Upper lobe of left lung (tissue), 6 donors: ENCODE measurements at places on chromosomes 7 and 10. TPM values are rescaled to one million over a fixed set of nuclear protein-coding genes. Genes with fewer than 3 reads are reported as not detected.

- H3K4me3 ChIP-seq = no peak overlapping the region
- H3K27me3 ChIP-seq = no peaks in the 10 kb centered on the region
- H3K36me3 ChIP-seq = no peaks in the 10 kb centered on the region
- H3K27ac ChIP-seq = no peak overlapping the region
- no peak for DNase-seq
- H3K4me1 ChIP-seq = no peaks in the 10 kb centered on the region
These were observed 37.9 kb downstream of the ADAM12 start for GRCh38 chr10:126350216-126350992.

DNA sequence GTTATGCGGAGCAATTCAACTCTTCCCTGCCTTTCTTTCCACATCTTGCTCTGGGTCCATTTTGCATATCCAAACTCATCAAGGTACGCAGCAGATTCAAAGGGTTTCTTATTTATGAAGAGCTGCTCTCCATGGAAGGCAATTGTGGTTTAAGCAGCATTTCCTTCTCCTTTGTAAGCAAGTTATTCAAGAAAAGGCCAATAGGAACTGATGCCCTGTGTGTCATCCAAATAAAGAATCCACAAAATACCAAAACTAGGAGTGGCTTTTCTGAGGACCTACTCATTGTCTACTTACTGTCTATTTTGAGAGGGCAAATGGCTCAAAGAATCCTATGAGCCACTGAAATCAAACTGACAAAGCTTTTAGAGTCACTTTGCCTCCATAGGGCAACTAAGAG lies 253.1 kb downstream of the PTEN start:
- H3K4me3 ChIP-seq = no peak overlapping the region
- peaks cover 14% of the 10 kb centered on the region for H3K4me1 ChIP-seq
- no peak overlapping the region for H3K27ac ChIP-seq
- no peak for DNase-seq

DNA sequence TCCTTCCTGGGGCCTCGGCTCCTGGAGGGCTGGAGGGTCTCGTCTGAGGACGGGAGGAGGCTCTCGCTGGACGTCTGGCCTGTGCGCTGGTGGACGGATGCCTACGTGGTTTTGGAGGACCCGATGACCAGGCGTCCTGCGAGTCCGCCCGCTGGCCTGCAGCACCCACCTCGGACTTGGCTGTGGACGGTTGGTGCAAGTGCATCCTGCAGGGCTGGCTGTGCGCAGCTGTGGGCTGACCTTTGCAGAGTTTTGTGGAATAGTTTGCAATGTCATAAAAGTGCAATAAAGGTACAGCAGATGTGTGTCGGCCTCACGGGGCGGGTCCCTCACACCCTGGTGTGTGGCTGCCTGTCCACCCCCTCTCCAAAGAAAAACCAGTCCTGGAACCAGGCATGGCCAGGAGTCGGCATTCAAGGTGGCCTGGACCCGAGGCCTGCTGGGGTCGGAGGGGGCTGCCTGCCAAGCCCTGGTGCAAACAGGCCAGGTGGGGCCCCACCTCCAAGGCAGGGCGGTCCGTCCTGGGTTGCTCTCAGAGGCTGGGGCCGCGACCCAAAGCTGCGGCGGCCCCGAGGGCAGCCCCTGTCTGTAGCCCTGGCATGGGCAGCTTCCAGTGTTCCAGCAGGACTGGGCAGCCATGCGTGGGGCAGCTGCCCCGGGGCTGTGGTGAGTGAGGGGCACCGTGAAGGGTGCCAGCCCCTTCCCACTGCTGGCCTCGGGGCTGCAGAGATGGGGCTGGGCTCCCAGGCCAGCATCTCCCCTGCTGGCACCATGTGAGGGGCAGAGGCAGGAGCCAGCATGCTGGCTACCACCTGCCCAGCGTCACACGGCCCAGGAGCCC lies 29.3 kb upstream of the FOXL3 start:
- no peaks in the 10 kb centered on the region for H3K27me3 ChIP-seq
- H3K27ac ChIP-seq = no peak overlapping the region
- H3K4me1 ChIP-seq = peaks cover 6% of the 10 kb centered on the region
- H3K36me3 ChIP-seq = peaks cover 32% of the 10 kb centered on the region
- H3K4me3 ChIP-seq = no peak overlapping the region

SLC26A5 gene
- 1.3 TPM for total RNA-seq

GRCh38 chr7:119256446-119257131 lies 1016.4 kb upstream of the KCND2 start:
- no peaks in the 10 kb centered on the region for H3K36me3 ChIP-seq
- no peaks in the 10 kb centered on the region for H3K4me1 ChIP-seq
- no peak overlapping the region for H3K27ac ChIP-seq
- no peak overlapping the region for H3K4me3 ChIP-seq
- no peaks in the 10 kb centered on the region for H3K27me3 ChIP-seq

DNA sequence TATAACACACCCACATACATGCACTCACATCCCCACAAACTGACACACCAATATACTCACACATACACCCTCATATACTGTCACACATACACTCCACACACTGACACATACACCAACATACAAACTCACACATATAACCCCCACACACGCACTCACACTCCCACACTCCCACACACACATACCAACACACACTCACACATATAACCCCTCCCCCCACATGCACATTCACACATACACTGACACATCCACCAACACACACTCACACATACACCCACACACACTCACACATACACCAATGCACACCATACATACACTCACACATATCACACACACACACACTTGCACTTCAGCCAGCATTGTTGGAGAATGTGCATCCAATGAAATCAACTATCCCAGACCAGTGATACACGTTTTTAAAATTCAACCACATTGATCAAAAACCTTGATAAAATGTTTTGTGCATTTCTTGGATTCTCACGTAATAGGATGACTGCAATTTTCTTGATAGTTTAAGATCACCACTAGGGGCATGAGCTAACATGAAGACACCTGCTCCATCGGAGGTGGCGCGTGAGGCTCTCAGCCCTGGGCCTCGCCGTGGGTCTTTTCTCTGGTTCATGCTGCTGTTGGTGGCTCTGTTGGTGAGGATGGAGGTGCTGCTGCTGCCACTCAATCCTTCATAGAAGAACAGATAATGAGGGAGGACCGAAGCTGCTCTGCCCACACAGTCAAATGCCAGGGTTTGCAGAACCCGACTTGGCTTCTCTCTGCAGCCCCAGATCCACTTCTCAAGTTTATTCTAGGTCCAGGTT lies 32.1 kb upstream of the CHST15 start:
- H3K4me3 ChIP-seq = no peak overlapping the region
- H3K36me3 ChIP-seq = no peaks in the 10 kb centered on the region
- no peaks in the 10 kb centered on the region for H3K27me3 ChIP-seq
- H3K27ac ChIP-seq = no peak overlapping the region
- no peaks in the 10 kb centered on the region for H3K4me1 ChIP-seq

GRCh38 chr10:7795605-7796004 lies 7.6 kb downstream of the ATP5F1C start:
- no peak for DNase-seq
- H3K36me3 ChIP-seq = peaks cover 35% of the 10 kb centered on the region
- H3K4me3 ChIP-seq = no peak overlapping the region
- no peaks in the 10 kb centered on the region for H3K27me3 ChIP-seq
- peaks cover 2% of the 10 kb centered on the region for H3K4me1 ChIP-seq

DNA sequence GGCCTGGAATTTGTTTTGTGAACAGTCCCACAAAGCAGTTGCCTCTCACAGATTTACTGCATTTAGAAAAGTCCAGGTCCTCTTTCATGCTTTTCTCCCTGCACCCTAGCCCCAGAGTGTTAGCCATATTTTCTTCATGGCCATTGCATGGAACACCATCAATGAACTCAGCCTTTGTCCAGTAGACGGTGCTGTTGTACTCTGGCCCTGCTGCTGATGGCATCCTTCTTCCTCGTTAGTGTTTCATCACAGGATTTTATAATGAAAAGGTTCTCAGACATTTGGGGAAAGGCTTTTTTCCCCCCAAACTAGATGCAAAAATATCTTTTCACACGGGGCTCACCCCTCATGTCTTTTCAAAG lies 93.0 kb upstream of the SLC25A13 start:
- H3K4me1 ChIP-seq = no peaks in the 10 kb centered on the region
- no peaks in the 10 kb centered on the region for H3K27me3 ChIP-seq
- peak; percentile 34 for DNase-seq
- H3K36me3 ChIP-seq = no peaks in the 10 kb centered on the region
- H3K27ac ChIP-seq = no peak overlapping the region

DNA sequence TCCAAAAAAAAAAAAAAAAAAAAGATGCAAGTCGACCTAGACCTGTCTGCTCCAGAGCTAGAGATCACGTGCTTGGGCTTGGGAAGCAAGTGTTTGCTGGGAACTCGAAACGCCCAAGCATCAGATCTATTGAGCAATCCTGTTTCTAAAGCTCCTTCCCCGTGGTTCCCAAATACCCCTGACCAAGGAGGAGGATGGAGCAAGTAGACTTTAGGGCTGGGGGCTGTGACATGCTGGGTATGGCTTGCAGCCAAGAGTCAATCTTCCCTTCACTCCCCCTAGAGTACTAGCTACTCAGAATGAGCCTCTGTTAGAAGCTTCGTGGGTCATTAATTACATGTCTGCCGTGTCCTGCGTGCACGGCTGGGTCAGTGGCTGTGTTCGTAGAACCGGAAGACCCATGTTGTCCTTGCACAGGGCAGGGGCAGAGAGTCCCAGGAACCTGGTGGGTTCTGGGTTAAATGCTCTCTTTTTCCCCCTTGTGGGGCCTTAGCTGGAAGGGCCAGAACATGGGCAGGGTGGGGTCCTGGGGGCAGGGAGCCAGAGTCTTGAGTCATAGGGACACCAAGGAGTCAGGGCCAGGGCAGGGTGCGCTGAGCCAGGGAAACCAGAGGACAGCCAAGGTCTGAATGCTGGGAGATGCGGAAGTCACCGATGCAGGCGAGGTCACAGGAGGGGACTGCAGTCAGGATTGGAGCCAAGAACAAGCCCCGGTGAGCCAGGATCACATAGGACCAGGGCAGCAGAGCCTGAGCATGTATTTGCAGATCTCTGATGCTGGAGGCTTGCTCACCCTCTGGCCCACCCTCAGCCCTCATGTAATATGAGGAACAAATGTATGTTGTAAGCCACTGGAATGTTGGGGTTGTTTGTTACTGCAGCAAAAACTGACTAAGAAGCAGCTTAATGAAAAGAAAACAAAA lies 34.6 kb upstream of the TPST1 start:
- no peak overlapping the region for H3K4me3 ChIP-seq
- H3K4me1 ChIP-seq = peaks cover 15% of the 10 kb centered on the region
- no peaks in the 10 kb centered on the region for H3K36me3 ChIP-seq
- peak overlapping the region; percentile 17 for H3K27ac ChIP-seq
- DNase-seq = no peak
- H3K27me3 ChIP-seq = no peaks in the 10 kb centered on the region

DTX2 gene
- 36.0 TPM for total RNA-seq

GRCh38 chr10:77846718-77847311 lies 79.7 kb downstream of the DLG5 start:
- peaks cover 2% of the 10 kb centered on the region for H3K4me1 ChIP-seq
- no peaks in the 10 kb centered on the region for H3K27me3 ChIP-seq
- peak; percentile 73 for DNase-seq
- no peak overlapping the region for H3K4me3 ChIP-seq
- peaks cover 20% of the 10 kb centered on the region for H3K36me3 ChIP-seq

GRCh38 chr10:26946102-26946811 lies 85.5 kb upstream of the ABI1 start:
- H3K27ac ChIP-seq = no peak overlapping the region
- peak; percentile 72 for DNase-seq
- no peaks in the 10 kb centered on the region for H3K4me1 ChIP-seq
- no peaks in the 10 kb centered on the region for H3K27me3 ChIP-seq
- H3K36me3 ChIP-seq = no peaks in the 10 kb centered on the region

GRCh38 chr7:155003092-155003375 lies at the start of gene PAXIP1:
PAXIP1 (minus strand) TSS chr7:155003124; CDS start chr7:155002929, 195 bp downstream.
- no peaks in the 10 kb centered on the region for H3K27me3 ChIP-seq
- H3K36me3 ChIP-seq = peaks cover 3% of the 10 kb centered on the region
- peak within 1 kb of the TSS; percentile 97 for H3K27ac ChIP-seq
- DNase-seq = peak; percentile 94
- peaks cover 18% of the 10 kb centered on the region for H3K4me1 ChIP-seq

DNA sequence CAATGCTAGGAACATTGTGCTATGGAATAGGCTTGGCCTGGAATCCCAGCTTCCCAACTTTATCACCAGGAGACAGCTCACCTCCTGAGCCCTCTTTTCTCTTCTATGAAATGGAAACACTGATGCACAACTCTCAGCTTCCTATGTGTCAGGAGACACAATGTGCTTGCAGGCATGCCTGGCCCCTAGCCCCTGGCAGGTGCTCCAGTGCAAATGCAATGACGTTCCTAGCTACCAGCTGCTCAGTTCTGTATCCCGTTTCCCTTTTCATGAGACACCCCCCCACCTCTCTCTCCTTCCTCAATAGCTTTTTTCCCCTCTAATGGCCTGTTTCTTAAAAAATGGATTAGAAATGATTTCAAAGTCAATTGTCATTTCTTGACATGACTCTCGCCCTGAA lies 30.7 kb downstream of the HABP2 start:
- H3K27ac ChIP-seq = no peak overlapping the region
- H3K27me3 ChIP-seq = no peaks in the 10 kb centered on the region
- no peak for DNase-seq

LRRD1 gene
- not detected for total RNA-seq

- no peak overlapping the region for H3K27ac ChIP-seq
- H3K36me3 ChIP-seq = no peaks in the 10 kb centered on the region
- no peaks in the 10 kb centered on the region for H3K4me1 ChIP-seq
- DNase-seq = no peak
- H3K4me3 ChIP-seq = no peak overlapping the region
- H3K27me3 ChIP-seq = no peaks in the 10 kb centered on the region
These were observed 258.6 kb upstream of the MKI67 start for GRCh38 chr10:128384831-128385230.

CNPY1 gene
- total RNA-seq = not detected

DNA sequence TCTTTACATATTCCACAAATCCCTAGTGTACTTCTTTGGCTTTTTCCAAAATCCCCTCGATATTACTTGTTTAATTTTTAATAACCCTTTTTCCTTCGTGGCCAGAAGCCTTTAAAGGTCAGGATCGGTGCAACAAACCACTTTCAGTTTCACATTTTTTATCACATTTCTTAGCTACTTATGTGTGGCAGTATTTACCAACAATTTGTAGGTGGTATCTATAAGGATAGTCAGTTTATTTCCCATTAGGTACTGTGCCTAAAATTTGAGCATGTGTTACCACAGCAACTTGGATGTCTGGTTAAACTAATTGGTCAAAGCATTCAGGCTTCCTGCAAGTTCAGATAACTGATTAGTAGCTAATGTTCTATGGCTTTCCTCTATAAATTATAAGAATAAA lies 104.9 kb downstream of the CDK14 start:
- H3K27ac ChIP-seq = peak overlapping the region; percentile 5
- H3K27me3 ChIP-seq = no peaks in the 10 kb centered on the region
- peaks cover 8% of the 10 kb centered on the region for H3K4me1 ChIP-seq
- H3K36me3 ChIP-seq = no peaks in the 10 kb centered on the region
- no peak overlapping the region for H3K4me3 ChIP-seq

DNA sequence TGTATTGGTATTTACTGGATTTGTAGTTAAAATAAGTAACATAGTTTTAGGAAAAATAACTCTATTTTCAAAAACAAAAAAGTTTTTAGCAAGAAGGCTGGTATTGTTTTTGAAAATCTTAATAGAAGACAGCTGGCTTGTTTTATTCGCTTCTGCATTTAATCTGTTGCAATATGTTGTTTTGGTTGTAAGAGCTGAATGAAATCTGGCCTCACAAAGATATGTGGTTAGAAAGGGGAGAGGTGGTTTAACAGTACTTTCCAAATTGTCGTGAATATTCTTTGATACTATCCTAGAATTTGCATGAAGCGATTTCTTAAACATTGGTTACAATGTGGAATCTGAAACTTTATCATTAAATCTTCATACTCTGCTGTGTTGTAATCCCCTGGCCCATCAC lies 355.9 kb upstream of the FZD8 start:
- H3K36me3 ChIP-seq = no peaks in the 10 kb centered on the region
- H3K4me3 ChIP-seq = no peak overlapping the region
- H3K4me1 ChIP-seq = no peaks in the 10 kb centered on the region
- H3K27ac ChIP-seq = no peak overlapping the region
- no peaks in the 10 kb centered on the region for H3K27me3 ChIP-seq
